ENCODE measurements at places on chromosomes 1 and 21.

GRCh38 chr1:45569571-45569961 lies 14.3 kb upstream of the NASP start:
- no peak for DNase-seq

GRCh38 chr1:154837672-154838171 lies 32.4 kb downstream of the KCNN3 start:
- DNase-seq = no peak

- DNase-seq = no peak
These were observed 79.1 kb upstream of the GALNT2 start for GRCh38 chr1:229987953-229988352.

GRCh38 chr1:53341961-53342707 lies 14.3 kb upstream of the LRP8 start:
- peak; percentile 10 for DNase-seq

- no peak for DNase-seq
These were observed 39.9 kb upstream of the NFASC start for GRCh38 chr1:204830747-204831146.

DNA sequence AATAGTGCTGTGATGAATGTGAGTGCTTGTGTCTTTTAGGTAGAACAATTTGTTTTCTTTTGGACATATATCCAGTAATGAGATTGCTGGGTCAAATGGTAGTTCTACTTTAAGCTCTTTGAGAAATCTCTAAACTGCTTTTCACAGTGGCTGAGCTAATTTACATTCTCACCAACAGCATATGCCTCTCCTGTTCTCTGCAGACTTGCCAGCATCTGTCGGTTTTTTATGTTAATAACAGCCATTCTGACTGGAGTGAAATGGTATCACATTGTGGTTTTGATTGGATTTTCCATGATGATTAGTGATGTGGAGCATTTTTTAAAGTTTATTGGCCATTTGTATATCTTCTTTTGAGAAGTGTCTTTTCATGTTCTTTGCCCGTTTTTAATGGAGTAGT lies 647.3 kb upstream of the ADAMTS5 start:
- DNase-seq = no peak

GRCh38 chr1:167562702-167563101 lies 9.1 kb upstream of the CREG1 start:
- DNase-seq = no peak

- DNase-seq = peak; percentile 38
These were observed 9.4 kb downstream of the LAPTM5 start for GRCh38 chr1:30748098-30748698.

GRCh38 chr21:31204801-31205200 lies 139.3 kb downstream of the TIAM1 start:
- DNase-seq = no peak

GRCh38 chr1:201111156-201111555 lies 1.1 kb downstream of the CACNA1S start:
- no peak for DNase-seq

- peak; percentile 28 for DNase-seq
These were observed 15.2 kb upstream of the NBPF1 start for GRCh38 chr1:16628361-16629111.

GRCh38 chr1:153951801-153952200 lies 5.3 kb upstream of the DENND4B start:
- DNase-seq = no peak

- DNase-seq = no peak
These were observed 561.1 kb downstream of the NPHP4 start for GRCh38 chr1:5430911-5431697.

- DNase-seq = no peak
These were observed 5.5 kb downstream of the MORC3 start for GRCh38 chr21:36325373-36326010.

- DNase-seq = no peak
These were observed 217.7 kb downstream of the CRB1 start for GRCh38 chr1:197485790-197486189.

- no peak for DNase-seq
These were observed 497.0 kb downstream of the RWDD3 start for GRCh38 chr1:95730986-95731385.

- no peak for DNase-seq
These were observed 2.1 kb downstream of the TAF12 start for GRCh38 chr1:28640766-28641165.

DNA sequence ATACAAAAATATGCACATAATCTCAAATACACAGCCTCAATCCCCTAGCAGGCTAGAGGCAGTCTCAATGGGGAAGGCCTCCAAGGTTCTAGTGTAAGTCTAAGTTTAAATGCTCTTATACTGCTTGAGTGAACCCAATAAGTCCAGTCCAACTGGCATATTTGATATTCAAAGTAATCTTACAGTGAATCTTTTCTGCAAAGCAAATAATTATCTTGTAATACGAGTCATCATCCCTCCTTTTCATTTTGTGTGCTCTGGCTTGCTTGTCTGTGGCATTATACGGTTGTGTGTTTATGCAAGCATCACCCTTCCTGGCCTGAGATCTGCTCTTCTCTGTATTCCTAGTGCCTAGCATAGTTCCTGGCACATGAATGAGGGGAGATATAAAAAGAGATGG lies 166.9 kb upstream of the HMGB4 start:
- no peak for DNase-seq

DNA sequence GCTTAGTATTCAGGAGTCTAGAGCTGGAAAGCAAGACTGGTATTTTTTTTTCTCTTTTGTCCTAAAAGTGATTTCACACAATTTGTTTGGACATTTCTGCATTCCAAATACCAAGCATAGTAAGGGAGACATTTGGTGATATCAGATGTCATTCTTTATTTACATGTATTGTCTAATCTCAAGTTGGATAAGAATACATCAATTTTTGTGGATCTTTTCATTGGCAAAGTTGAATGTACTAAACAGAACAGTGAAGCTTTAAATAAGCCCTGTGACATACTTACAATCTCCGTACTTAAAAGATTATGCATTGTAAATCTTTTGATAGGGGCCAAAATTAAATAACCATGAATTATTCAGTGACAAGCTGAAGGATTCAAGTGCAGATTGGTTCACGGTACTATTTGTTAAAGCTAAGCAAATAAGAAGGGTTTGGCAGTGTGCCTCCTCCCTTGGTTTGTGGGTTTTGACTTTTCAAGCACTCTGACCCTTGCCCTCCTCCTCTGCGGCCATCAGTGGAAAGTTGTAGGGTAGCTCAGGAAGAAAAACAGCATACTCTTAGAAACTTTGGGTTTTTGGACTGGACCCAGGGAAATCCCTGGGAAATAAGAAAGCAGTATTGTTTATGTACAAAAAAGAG lies 663.7 kb downstream of the ADGRL2 start:
- DNase-seq = no peak

GRCh38 chr1:182570611-182570970 lies 18.5 kb downstream of the RNASEL start:
- no peak for DNase-seq

DNA sequence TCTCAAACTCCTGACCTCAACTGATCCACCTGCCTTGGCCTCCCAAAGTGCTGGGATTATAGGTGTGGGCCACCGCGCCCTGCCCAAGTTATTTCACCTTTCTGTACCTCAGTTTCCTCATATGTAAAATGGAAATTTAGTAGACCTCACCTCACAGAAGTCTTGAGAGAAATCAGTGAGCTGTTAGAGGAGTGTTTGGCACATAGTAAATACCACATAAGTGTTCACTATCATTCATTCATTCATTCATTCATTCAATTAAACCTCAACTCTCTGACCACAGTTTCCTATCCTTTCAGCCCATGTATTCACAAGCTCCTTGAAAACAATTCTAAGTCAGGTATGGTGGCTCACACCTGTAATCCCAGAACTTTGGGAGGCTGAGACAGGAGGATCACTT lies 3.8 kb upstream of the FGR start:
- DNase-seq = no peak

- no peak for DNase-seq
These were observed 137.5 kb downstream of the NOS1AP start for GRCh38 chr1:162206749-162207635.

DNA sequence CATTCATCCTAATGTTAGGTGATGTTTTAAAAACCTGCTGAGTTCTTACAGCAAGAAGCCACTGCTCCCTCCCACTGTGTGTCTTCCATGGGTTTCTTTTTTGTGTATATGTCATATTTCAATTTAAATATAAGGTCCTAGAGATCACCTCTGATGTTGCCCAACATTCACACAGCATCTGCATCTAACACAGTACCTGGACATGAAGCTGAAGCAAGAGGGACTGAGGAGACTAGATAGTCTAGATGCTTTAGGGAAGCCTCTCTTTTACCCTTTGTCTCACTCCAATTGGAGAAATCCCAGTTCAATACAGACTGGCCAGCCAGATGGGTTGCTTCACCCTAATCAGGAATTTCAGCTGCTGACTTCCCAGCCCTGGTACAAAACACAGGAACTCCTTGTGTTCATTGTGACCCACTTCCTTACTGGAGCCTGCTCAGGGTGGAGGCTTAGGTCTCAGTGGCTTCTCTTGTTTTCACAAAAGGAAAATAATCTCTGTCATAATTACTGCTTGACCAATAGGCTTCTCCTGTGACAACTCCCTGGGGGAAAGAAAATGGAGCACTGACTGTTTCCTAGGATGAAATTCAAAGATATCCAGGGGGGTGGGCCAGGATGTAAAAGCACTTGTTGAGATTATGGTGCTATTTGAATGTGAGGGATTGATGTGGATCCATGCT lies 17.3 kb downstream of the BTG2 start:
- DNase-seq = no peak

All from stimulated activated CD8-positive, alpha-beta memory T cell treated with anti-CD3 and anti-CD28 coated beads, Interleukin-4, amount 100 ng/mL, for 48 hours (primary cell).